Cortex of kidney (tissue), 1 donor: ENCODE measurements at places on chromosomes 3 and 15.

- no peak for DNase-seq
These were observed 837.4 kb downstream of the CADM2 start for GRCh38 chr3:85796140-85796539.

- no peak for DNase-seq
These were observed 145.9 kb upstream of the LRRFIP2 start for GRCh38 chr3:37320276-37320675.

- no peak for DNase-seq
These were observed 62.8 kb downstream of the SLCO2A1 start for GRCh38 chr3:133966954-133967353.

DNA sequence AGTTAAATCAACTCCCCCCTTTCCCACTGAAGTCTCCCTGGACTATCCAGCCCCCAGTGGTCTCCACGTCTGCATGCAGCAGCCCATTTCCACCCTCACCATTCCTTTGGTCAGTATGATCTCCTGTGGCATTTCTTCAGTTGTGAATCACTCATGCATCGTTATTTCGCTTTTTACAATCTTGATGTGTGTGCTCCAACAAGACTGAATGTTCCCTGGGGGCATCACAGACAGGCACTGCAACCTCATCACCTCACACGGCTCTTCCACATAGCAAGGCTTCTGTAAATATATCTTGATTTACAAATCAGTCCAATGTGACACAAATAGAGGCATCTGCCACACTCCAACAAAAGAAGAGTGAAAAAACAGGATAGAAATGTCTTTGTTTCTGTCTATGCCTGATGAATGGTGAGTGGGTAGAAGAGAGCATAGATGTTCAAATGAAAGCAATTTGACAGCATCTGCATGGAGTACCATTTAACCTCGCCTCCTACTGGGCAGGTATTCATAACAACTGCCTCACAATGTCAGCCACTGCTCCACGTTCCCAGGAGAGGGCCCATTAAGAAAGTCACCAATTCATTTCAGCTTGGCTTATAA lies 5.2 kb downstream of the HEG1 start:
- no peak for DNase-seq

- DNase-seq: no peak
These were observed 68.8 kb upstream of the ATP2B2 start for GRCh38 chr3:10574101-10574620.

DNA sequence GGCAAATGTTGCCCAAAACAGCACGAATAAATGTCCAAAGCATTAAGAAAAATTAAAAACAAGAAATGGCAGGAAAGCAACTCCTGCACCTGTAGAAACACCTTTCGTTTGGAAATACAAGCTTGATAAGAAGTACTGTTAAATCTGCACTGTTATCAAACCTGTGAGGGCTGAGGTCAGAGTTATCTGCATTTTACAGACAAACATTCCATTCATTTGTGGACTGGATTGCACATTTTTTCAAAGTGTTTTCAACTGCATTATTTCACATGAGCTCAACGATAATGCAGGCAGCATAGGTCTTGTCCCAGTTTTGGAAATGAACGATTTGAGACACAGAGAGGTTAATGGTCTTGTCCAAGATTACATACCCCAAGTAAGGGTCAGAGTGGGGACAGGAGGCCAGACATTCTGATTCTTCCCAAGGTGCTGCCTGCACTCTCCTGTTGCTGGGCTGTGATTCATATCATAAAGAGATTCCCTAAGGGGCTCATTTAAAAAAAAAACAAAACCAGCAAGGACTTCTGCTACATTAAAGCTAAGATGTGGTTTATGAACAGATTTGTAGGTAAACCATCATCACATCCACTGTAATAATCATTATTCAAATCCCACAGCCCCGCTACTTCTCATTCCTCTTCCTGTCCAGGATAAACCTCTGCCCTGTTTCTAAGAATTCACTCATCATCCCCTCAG lies 13.0 kb downstream of the GUCA1C start:
- DNase-seq: no peak

- no peak for DNase-seq
These were observed 38.0 kb upstream of the TM4SF1 start for GRCh38 chr3:149415484-149415883.

- DNase-seq: no peak
These were observed 49.1 kb downstream of the AMOTL2 start for GRCh38 chr3:134325061-134325705.

DNA sequence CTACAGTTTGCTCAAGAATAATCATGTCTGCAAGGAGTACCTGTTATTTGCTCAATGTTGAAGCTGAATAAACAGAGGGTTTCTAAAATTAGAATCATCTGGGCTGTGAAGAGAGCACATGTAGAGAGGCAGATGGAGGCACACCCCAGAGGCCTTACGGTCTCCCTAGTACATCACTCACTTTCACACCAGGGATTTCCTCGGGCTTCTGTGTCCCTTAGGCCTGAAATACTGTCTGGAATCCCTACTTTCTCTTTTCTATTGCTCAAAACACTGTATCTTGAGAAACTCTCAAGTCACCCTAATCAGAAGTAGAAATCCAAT lies 473.7 kb upstream of the ROBO2 start:
- DNase-seq: no peak

DNA sequence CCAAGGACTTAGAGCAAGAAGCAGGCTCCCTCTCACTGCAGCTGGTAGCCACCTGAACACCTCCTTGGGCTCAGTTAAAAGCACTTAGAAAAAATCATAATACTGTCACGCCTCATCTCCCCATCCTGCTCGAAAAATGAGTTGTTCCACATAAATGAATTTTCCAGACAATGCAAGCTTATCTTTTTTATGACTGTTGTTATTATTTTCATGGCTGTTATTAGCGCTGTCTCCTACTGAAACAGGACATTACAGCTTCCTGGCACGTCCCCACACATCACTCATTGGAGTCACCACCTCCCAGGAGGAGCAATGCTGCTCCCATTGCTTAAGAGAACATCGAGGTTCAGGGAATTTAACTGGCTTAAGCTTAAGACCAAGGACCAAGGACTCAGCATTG lies 26.5 kb downstream of the CCDC33 start:
- no peak for DNase-seq

- no peak for DNase-seq
These were observed 17.9 kb upstream of the TMCC1 start for GRCh38 chr3:129911261-129911861.

DNA sequence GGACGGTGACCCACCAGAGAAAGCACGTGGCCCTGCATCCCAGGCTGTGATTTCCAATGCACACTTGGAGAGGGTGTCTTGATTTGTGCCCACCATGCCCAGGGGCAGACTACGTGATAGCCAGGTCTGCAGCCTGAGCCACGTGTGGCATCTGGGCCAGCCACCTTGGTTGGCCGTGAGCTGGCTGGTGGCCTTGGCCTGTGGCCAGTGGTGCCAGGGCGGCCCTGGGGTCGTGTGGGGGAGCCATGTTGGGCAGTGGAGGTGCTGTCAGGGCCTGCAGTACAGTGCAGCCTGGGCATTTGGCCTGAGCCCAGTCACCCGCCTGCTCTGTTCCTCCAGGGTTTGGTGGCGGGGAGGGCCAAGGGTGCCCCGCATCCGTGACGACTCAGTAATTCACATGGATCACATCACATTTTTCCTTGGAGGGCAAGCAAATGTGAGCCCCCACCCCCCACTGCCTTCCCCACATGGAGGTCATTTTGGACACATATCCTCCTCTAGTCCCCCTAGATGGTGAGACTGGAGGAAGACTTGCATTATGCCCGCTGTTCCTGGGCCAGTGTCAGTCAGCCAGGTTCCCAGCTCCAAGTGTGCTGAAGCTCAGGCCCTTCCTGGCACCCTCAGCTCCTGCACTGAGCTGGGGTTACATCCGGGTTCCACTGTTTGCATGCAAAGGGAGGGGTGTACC lies 201.4 kb downstream of the UBE3A start:
- no peak for DNase-seq

- DNase-seq: no peak
These were observed 97.2 kb upstream of the FLNB start for GRCh38 chr3:57910990-57911389.

DNA sequence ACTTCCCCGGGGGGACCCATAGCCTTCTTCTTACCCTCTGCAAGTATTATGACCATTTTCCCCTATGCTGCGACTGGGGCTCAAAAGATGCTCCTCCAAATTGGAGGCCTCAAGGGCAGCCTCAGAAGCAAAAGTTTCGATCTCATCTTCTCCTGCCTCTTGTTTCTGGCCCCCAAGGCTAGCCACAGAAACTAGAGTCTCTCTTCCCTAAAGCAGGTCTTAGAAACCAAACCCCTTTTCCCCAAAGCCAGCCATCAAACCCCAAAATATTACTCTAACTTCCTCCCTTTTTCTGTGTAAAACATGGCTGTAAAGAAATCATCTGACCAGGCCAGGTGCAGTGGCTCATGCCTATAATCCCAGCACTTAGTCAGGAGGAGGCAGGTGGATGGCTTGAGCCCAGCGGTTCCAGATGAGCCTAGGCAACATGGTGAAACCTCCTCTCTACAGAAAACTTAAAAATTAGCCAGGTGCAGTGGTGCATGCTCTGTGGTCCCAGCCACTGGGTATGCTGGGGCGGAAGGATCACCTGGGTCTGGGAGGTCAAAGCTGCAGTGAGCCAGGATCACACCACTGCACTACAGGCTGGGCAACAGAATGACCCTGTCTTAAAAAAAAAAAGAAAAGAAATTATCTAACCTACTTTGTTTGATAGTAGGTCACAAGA lies 36.7 kb upstream of the MFGE8 start:
- no peak for DNase-seq

GRCh38 chr3:112653881-112654300 lies 12.9 kb upstream of the CCDC80 start:
- no peak for DNase-seq

GRCh38 chr3:152235709-152236298 lies 32.9 kb upstream of the MBNL1 start:
- no peak for DNase-seq

- no peak for DNase-seq
These were observed 214.1 kb downstream of the SHQ1 start for GRCh38 chr3:72634128-72634527.

DNA sequence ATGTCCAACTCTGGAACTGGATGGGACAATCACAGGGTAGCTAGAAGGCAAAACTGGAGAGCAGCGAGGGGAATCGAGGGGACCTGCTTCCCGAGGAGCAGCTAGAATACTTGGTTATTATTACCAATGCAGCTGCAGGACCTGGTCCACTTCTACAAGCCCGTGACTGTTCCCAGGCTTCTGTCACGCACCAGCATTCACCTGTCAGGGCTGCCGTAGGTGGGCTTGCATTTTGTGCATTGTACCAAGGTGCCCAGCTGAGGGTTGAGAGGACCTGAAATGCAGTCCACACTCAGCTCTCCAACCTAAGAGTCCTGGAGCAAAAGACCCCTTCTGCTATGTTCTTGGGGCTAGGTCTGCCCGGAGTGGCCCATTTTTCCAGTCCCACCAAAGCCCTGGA lies 2.3 kb downstream of the SEMA4B start:
- DNase-seq: no peak

DNA sequence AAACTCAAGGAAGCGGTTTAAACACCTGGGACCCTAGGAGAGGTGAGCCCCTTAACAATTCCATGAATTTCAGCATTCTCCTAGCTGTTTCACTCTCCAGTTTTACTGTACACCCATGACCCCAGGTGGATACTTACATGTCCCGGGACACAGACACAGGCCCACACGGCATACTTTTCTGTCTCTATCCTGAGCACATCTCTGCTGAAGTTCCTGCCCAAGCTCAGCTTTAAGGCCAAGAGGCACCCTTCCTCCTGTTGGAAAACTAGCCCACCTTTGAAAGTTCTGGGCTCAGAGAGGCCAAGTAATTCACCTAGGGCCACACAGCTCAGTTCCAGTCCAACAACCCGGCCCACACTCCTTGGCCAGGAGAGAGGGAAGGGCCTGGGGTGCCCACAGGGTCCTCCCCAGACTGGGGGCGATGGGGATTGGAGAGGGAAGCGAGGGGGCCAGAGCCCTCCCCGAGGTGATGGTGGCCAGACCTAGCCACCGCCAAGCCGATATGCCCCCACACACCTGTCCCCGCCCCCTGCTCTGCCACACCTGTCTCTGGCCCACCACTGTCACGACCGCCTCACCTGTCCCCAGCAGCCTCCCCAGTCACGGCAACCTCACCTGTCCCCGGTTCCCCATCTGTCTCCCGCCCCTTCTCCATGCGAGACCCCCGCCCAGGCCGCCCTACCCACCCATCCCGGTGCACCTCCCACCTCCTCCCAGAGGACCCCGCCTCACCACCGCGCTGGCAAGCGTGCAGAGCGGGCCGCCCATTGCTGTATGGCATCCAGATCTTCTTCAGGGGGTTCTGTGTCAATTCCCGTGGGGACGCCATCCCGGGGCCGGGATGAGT lies 431 bp downstream of the PFKFB4 start:
- DNase-seq: no peak

- no peak for DNase-seq
These were observed 67.8 kb downstream of the RAB11A start for GRCh38 chr15:65937054-65937453.

DNA sequence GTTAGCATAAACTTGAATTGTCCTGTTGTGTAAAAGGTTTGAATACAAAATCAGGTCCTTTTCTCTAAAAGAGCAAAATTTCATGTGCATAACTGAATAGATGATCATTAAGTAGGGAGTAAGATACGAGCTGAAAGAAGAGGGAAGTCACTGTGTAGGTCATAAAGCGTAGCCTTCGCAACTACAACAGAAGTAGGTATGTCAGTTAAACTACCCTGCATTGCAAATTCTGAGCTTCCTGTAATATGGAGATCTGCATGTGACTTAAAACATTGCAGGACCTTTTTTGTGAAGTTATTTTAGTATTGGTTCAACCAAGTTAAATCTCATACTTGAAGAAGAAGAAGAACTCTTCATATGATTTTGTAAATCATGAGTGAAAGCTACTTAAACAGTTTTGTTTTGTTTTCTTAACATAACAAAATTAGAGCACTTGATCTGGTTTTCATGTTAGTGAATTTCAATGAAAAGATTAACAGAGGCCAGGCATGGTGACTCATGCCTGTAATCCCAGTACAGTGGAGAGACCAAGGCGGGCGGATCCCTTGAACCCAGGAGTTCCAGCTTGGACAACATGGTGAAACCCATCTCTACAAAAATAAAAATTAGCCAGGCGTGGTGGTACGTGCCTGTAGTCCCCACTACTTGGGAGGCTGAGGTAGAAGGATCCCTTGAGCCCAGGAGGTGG lies 26.4 kb downstream of the ARMC8 start:
- no peak for DNase-seq

GRCh38 chr3:147184794-147185193 lies 221.5 kb downstream of the ZIC4 start:
- DNase-seq: no peak

- DNase-seq: no peak
These were observed 60.2 kb downstream of the CORO2B start for GRCh38 chr15:68638953-68639515.

DNA sequence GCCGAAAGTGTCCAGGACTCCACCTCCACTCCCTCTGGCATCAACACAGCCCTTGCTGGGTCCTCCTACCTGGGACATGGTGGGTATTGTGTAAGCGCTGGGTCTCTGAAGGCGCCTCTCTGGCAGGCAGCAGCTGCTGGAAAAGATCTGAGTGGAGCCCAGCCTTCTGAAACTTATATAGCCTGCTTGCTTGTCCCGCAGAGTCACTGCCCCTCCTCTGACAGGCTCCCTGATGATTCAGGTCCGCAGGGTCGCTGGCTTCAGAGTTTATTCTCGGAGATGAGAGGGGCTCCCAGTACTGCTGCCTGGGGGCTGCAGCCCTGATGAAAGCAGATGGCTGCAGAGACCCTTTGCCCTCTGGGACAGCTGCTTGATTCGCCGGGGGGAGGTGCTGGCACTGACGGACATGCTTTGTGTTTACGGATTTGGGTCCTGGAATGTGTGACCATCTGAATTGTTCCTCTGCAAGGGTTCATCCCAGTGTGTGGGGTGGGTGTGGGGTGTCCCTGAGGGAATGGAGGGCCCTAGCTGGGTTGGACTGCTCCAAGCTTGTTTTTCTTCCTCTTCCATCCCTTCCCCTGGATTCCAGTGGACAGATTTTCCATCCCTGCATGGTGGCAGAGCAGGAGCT lies at the start of gene MUSTN1:
Gene MUSTN1 (minus strand): TSS at position 149 of the 631 bp plus-strand sequence. CDS start 71 bp downstream, at position 78.
- no peak for DNase-seq
